ENCODE measurements at places on chromosomes 16 and 17.

GRCh38 chr17:9363440-9364350 lies 211.9 kb downstream of the STX8 start:
- DNase-seq: no peak

- peak; percentile 95 for DNase-seq
Measured at GRCh38 chr17:79951361-79952264, 84.1 kb downstream of the TBC1D16 start.

DNA sequence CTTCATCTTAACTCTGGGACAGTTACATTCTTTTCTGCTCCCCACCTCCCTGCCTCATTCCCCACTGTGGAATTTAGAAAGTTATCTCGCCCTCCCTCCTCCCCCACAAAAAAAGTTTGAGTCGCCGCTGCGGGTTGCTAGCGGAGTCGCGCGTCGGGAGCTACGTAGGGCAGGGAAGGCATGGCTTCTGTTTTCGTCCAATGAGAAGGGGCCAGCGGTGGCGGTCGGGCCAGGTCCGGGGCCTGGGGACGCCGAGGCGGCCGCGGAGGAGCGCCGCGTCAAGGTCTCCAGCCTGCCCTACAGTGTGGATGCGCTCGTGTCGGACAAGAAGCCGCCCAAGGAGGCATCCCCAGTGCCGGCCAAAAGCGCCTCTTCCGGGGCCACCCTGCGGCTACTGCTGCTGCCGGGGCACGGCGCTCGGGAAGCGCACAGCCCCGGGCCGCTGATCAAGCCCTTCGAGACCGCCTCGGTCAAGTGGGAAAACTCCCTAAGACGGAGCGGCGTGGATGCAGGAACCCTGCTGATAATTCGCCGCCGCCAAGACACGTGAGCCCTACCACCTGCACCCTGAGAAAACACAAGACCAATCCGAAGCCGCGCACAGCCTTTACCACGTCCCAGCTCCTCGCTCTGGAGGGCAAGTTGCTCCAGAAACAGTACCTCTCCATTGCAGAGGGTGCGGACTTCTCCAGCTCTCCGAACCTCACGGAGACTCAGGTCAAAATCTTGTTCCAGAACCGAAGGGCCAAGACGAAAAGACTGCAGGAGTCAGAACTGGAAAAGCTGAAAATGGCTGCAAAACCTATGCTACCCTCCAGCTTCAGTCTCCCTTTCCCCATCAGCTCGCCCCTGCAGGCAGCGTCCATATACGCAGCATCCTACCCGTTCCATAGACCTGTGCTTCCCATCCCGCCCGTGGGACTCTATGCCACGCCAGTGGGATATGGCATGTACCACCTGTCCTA lies 8.9 kb downstream of the OR4D1 start:
- peak; percentile 66 for DNase-seq

DNA sequence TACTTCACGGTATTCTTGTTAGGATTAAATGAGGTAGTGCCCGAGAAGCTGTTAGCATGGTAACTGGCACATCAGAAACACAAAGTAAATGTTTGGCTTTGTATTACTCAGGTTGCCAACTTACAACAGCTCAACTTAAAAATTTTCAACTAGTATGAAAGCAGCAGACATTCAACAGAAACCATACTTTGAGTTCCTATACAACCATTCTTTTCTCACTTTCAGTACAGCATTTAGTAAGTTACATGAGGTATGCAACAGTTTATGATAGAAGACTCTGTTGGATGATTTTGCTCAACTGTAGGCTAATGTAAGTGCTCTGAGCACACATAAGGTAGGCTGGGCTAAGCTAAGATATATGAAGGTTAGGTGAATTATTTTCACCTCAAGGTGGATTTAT lies 7.7 kb downstream of the CENPN start:
- DNase-seq: no peak

DNA sequence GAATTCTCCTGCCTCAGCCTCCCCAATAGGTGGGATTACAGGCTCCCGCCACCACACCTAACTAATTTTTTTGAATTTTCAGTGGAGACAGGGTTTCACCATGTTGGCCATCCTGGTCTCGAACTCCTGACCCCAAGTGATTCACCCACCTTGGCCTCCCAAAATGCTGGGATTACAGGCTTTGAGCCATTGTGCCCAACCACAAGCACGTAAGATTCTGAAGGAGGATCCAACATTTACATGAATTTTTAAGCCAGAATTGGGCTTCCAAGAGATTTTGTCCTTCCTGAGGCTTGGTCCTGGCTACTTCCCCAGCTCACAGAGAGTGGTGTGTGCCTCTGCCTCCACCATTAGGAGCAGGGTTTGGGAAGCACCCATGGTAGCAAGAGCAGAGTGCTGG lies 11.1 kb downstream of the G6PC3 start:
- DNase-seq: no peak

GRCh38 chr16:88779406-88780141 lies 5.4 kb downstream of the PIEZO1 start:
- DNase-seq: no peak

DNA sequence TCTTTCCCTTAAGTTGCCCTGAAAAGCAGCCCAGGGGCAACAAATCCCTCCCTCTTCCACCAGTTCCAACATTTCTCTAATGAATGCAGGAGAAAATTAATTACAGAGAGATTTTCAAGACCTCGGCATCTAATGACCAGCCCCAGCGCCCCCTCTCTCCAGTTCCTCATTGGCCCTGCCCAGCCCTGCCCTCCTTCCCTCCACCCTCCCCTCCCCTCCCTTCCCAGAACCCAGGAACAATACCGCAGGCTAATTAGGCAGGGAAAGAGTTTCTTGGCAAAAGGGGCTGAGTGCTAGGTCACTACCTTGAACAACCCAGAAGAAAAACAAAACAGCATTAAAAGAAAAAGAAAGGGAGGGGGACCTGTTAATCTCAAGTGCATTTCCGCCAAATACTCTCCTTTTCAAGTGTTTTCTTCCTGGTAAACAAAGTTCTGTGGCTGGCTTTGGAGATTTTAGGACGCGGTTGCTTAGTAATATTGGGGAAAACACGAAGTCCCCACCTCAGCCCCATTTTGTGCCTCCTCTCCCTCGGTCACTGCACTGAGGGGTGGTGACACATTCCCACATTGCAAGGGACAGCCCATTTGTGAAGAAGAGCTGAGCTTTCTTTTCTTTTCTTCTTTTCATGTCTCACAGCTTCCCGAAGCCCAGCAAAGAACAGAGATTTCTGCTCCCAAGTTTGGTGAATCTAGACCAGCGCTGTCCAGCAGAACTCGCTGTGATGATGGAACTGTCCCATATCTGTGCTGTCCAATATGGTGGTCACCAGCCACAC lies 215.4 kb downstream of the SOX9 start:
- no peak for DNase-seq

DNA sequence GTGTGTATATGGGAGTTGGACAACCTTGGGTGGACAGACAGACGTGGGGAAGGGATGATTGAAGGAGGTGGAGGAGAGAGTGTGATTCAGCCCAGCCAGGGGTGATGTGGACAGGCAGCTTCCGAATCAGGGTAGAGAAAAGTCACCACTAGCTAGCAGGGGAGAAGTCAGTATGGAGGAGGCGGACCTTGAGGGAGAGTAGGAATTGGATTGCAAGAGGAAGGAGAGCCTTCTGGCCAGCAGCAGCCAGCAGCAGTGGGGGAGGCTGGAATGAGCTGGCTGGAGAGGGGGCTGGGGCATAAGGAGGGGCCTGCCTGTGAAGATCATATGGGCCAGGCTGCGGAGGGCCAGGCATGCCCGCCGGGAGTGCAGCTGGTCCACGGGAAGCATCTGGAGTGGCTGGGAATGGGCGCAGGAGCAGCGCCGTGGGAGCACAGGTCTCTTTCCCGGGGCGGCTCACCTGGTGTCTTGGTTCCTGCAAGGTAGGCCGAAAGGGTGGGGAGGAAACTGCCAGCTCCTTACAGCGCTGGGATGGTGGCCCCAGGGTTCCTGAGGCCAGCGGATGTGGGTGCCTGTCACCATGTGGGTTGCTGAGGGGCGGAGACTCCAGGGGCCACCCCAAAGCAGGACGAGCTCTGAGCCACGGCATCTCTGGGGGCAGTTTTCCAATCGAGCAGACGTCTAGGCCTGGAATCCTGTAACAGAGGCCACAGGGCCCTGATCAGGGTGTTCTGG lies 235.3 kb downstream of the SEC14L1 start:
- DNase-seq: peak; percentile 66

DNA sequence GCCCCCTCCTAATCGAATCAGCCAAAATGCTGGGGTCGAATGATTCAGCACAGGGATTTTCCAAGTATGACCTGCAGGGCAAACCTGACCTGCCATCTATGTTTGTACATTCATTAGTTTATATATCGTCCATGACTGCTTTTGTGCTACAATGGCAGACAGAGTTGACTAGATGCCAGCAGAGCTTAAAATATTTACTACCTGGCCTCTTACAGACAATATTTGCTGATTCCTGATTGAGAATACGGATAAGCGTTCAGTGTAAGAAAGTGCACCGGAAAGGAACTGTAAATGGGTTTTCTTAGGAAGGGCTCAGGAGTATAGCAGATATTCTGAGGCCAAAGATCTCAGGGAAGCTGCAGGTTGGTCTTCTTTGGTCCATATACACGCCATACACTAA lies 11.7 kb upstream of the TOM1L1 start:
- DNase-seq: no peak

DNA sequence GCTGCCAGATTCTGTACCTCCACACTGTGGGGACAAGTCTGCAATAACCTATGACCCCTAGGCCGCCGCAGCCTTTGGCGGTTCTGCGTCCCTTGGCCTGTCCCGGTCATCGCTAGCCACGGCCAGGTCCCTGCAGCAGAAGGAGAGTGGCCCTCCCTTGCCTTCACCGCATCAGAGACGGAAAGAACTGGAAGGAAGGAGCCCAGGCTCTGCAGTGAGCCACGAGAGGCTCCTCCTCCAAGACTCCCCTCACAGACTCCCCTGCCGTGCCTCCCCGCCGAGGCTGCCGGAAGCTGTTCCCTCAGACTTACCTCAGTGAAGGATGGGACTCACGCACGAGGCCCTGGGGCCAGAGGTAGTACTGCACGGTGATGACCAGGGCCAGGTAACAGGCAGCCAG lies 11.0 kb downstream of the SLC38A8 start:
- DNase-seq: no peak

GRCh38 chr17:31598921-31599571 lies 207.6 kb downstream of the RAB11FIP4 start:
- DNase-seq: no peak

GRCh38 chr17:80291691-80292487 lies 31.2 kb downstream of the RNF213 start:
- no peak for DNase-seq

- DNase-seq: no peak
Measured at GRCh38 chr17:17816240-17816814, 20.5 kb downstream of the SREBF1 start.

GRCh38 chr16:4347010-4347409 lies 4.1 kb downstream of the PAM16 start:
- DNase-seq: no peak

GRCh38 chr17:81928544-81929252 lies 1.2 kb upstream of the MAFG start:
- peak; percentile 54 for DNase-seq

DNA sequence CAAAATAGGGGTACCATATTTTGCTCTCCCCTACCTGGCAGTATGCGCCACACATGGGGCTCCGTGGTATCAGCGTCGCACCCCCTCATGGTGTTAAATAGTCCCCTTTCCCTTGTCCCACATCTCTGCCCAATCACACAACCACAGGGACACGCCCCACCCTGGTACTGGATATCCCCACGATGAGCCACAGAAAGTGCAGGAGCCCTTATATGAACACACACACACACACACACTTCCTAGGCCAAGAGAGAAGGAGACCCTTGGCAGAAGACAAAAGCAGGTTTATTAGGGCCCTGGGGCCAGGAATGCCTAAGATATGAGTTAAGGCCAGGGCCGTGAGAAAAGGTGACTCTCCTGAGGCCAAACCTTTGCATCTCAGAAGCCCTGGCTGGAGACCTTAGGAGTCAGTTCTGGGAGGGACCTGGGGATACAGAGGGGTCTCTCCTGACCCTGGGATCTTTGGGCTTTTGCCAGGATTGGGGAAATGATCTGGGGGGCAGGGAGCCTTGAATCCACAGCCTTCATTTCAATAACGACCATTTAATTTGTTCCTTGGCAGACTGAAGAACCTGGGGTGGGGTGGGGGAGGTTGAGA lies 11.6 kb downstream of the COPZ2 start:
- peak; percentile 88 for DNase-seq

DNA sequence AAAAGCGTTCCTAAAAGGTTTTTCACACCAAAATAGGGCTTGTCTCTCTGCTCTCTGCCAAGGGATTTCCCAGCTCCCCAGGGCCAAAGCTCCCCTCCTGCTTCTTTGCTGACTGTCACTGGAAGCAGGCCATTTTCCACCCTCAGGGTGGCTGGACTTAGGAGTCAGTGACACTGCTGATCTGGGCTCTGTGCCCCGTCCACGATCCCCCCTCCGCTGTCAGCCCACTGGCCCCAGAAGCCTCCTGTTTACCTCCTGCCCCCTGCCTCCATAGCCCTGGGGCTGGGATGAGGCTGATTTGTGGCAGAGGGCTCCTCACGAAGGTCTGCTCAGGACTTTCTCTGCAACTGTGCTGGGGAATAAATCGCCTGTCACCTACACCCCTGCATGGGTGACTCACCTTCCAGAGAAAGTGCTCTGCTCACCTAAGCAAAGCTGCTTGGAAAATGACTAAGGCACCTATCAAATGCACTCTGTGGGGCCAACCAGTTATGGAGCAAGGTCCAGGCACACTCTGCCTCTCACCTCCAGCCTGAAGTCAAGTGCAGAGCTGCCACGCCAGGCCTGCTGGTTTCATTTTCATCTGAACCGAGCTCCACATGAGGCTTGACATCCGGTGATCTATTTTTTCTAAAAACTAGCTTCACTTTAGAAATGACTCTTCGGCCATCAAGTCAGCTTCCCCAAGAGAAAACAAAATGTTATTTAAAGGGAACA lies 4.9 kb downstream of the MAP3K14 start:
- DNase-seq: peak; percentile 64

- DNase-seq: no peak
Measured at GRCh38 chr17:66522591-66523272, 220.3 kb downstream of the PRKCA start.

DNA sequence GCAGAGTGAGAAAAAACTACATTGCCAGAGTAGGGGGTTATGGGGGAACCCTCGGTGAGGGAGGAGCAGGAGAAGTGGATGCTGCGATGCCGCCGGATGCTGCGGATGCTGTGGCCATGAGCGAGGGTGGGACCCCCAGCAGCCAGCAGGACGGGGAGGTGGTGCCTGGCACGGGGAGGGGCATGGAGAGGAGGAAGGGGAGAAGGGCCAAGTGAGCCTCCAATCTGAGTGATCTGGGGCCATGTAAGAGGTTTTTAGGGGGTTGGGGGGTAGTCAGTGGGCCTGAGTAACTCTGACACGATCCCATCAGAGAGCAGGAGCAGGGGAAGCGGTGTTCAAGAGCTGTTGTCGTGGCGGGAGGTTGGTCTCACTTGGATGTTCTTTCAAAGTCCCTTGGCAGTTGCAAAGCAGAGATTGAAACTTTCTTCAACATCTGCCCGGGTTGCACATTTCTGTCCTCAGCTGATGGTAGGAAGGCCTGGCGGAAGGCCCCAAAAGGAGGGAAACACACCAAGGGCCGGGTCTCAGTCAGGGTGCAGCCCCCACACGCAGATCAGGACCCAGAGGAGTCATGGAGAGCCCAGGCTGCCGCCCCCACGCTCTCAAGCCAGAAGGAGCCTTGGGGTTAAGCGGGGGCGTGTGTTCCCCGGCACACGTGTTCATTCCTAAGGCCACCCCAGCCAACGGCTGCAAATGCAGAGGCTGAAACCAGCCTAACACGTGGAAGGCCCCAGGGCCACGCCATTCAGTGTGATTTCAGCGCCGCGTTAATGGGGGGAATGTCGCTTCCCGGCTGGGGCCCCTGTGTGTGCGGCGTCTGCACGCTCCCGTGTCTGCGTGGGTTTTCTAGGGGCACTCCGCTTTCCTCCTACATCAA lies 81.7 kb downstream of the ZDHHC7 start:
- DNase-seq: no peak

GRCh38 chr17:71234349-71234748 lies 886.5 kb upstream of the SOX9 start:
- DNase-seq: no peak

Data from ELF-1 (cell line).